ENCODE measurements at places on chromosomes 3 and 15.

- no peak for DNase-seq
Measured at GRCh38 chr3:64759811-64760210, 72.0 kb upstream of the ADAMTS9 start.

DNA sequence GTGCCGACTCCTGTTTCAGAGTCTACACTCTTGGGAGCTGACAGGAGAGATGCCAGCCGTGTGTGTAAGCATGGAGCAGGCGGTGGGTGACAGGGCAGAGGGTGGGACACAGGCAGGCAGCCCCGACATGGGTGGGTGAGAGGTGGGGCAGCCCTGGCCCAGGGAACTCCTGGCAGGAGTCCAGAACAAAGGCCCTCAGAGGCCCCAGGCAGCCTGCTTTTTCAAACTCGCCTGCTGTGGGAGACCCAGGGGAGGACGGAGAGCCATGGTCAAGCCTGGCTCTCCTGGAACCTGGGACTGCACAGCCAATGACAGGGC, 29.3 kb upstream of the SLC41A3 start:
- DNase-seq, result no peak

DNA sequence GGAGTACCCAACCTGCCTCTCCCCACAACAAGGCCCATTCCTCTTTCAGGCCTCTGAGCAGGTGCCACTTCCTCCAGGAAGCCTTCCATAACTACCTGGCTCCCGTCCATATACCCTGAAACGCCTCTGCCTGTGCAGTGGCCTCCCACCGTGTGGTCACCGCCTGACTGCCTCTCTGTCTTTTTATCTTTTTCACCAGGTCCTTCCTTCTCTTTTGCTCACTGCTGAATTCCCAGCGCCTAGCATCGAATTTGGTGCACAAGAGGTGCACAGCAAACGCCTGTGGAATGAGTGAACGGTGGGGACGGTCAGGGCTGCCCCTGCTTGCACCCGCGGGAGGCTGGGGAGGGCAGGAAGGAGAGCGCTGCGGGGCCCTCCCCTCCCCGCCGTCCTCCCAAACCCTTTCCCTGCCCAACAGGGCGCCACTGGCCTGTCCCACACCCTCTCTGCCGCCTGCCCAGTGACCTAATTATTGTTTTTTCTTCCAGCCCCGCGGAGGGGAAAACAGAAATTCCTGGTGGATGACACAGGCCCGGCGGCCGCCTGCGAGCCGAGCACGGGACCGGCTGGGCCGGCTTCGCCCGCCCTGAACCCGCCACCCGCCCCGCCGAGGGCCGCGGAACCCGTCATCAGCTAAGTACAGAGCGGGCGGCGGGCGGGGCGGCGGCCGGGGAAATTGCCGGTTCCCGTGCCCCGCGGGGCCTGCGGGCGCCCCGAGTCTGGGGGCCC, 140.1 kb downstream of the SMAD6 start:
- DNase-seq, result no peak

DNA sequence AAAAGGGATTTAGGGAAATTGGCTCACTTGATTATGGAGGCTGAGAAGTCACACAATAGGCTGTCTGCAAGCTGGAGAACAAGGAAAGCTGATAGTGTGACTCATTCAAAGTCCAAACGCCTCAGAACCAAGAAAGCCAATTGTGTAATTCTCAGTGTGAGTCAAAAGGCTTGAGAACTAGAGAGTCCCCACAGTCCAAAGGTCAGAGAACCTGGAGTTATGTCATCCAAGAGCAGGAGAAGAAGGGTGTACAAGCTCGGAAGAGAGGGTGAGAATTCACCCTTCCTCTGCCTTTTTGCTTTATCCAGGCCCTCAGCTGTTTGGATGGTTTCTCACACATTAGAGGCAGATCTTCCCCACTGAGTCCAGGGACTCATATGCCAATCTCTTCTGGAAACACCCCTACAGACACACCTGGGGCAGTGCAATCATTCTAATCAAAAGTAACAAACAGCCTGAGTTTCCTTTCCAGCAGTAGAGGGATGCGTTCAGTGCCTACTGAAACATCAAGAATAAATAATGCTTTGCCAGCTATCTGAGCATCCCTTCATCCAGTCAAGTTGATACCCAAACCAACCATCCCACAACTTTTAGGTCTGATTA, 271.5 kb downstream of the SATB1 start:
- no peak for DNase-seq
